Tibial nerve (tissue), 4 donors: ENCODE measurements at places on chromosomes 6 and 20.

DNA sequence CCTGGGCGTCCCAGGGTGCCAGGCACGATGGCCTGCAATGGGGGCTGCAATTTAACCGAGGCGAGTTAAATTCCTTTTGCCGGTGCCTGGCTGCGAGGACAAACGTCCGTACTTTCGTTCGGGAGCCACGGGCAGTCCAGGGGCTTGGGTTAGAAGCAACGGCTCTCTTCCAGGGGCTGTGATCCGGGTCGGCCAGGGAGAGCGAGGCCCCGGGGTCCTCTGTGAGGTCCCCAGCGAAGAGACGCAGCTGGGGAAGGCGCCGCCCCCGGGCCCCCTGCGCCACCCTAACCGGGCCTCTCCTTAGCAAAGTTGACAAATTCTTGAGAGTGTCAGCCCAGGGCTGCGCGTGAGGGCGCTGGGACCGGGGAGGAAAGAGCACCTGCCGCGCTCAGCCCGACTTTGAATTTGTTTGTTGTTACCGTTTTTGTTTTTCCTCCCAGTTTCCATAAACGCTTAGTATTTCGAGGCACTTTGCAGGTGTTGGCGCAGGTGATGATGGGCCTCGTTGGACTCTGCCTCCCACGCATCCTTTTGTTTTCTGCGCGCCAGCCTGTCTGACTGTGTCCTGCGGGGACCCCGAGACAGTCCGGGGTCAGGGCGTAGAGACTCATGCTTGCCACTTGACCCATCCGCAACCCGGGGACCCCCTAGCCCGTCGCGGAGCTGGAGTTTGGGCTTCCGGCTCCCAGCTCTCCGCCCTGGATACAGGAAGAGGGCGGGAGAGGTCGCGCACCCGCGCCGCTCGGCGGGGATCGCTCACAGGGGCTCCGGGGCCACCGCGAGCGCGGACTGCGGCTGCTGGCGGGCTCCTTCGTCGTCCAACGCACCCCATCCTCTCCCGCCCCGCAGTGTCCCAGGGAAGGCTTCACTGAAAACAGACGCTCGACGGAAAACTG lies 5.8 kb downstream of the OLIG3 start:
- DNase-seq, result no peak

DNA sequence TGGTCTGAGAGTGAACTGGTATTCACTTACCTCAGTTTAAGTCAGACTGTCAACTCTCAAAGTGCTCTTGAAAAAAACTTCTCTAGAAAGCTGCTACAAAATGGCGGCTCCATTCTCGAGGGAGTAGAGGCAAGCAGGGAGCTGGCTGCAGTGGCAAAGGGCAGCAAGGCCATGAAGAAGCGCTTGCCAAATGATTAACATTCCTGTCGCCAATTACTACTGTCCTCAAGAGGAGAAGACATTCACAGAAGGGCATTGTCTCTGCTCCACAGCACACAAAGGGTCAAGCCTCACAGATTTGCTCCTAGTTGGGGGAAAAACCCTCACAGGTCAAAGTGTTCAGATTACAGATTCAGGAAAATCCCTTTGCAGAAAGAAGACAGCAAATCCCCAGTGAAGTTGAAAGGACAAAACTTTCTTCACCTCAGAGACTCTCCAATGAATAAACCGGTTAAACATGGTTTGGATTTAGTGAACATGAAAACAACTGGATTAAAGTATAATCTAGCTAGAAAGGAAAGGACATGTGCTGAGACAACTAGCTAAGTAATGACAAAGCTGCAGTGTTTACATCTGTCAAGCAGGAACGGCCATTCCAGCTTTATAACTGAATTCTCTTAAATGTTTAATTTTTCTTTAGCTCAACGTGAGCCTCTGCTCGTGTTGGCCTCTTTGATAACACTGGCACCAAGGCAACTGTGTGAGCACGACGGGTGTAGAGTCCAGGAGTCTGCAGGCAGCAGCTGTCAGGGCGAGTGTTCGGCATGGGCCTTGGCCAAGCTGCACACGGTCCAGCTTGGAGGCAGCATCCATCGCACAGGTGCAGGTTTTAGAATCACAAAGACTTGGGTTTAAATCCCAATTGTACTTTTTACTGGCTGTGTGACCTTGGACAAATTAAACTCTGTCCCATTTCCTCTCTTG lies 37.6 kb downstream of the NR2E1 start:
- DNase-seq, result no peak

- DNase-seq, result no peak
Observed at GRCh38 chr20:9035126-9035525, 33.8 kb upstream of the PLCB4 start.

DNA sequence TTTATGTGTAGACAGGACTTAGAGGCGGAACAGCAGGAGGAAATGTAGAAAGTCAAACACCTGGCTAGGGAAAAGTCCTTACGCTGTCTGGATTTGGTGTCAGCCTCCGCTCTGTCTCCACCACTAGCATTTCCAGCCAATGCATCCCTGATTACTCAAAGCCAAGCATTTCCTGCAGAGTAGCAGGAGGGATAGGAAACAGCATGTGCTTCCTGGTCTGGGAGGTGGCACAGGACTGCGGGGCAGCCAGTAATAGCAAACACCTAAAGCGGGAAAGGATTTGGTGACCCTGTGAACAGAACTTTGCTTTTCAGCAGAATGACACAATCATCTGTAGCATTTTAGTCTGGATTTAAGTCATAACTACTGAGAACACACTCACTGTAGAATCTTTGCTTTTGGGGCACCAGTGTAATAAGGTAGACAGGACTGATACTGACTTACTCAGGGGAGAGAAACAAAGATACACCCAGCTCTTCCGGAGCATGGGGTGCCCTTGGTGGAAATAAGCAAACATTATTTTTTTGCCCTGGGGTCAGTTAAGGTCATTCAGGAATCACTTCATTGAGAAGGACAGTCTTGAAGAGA lies 133.3 kb upstream of the AHI1 start:
- DNase-seq, result no peak

- DNase-seq, result no peak
Observed at GRCh38 chr6:87654875-87655454, 47.1 kb downstream of the AKIRIN2 start.

- no peak for DNase-seq
Observed at GRCh38 chr20:53409447-53409717, 184.3 kb downstream of the ZNF217 start.
